ENCODE measurements at places on chromosomes 12 and 14.

- no peak for DNase-seq
Observed at GRCh38 chr14:31788340-31788739, 227.1 kb downstream of the NUBPL start.

DNA sequence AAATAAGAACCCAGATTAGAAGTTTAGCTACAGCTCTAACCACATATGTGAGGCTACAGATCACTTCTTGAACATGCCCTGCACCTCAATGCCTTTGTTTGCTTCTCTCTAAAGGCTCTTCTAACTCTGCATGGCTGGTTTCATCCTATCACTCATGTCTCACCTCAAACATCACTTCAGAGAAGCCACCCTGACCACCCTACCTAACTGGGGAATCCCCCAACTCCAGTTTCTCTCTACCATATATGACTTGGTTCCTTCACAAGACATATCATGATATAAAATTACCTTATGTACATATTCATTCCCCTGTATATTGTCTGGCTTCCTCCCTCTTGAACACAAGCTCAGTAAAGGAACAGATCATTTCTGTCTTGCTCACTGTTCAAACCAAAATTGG, 250.2 kb upstream of the GRIP1 start:
- no peak for DNase-seq

DNA sequence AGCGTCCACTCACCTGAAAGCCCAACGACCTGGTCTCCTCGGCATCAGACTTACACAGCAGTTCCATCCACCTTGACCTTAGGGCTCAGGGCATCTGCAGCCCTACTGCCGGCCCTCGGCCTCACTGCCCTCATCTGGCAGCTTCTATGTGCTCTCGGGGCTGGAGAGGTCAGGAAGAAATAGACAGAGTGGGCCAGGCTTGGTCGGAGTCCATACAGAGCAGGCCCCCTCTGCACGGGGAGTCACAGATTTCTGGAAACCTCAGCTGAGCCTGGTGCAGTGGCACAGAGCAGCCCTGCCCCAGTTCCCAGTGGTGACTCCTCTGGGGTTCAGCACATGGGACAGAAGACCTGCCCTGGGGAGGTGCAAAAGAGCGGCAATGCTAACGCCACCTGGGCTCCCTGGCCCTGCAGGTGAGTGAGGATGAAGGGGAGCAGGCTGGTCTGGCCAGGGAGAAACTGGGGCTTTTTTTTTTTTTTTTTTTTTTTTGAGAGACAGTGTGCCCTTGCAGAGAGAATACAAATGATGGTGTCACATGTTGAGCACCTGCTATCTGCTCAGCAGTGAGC, 190.1 kb upstream of the PRMT8 start:
- no peak for DNase-seq

DNA sequence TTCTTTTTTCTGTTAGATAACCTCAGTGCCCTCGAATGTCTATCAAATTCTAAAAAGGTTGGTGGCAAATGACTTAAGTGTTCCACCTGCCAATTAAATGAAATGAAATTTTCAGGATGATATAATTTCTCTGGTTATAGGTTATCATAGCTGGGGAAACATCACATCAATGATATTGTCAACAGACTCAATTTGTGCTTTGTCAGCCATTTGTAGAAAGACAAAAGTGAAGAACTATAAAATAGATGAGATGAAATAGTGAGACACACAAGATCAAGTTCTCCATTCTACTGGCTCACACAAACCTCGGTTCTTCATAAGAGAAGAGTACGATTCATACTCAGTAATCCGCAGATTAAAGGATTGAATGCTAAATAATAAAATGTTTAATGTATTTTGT, 1443.2 kb upstream of the FLRT2 start:
- DNase-seq, result no peak

DNA sequence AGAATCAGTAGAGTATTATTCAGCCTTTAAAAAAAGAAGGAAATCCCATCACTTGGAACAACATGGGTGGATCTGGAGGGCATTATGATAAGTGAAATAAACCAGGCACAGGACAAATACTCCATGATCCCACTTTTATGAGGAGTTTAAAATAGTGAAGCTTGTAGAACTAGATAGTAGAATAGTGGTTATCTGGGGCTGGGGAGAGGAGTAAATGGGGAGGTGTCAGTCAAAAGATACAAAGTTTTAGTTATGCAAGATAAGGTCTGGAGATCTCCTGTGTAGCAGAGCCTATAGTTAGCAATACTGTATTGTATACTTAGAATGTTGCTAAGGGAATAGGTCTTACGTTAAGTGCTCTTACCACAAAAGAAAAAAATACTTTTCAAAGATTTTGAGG, 64.9 kb downstream of the RIC8B start:
- DNase-seq, result no peak

DNA sequence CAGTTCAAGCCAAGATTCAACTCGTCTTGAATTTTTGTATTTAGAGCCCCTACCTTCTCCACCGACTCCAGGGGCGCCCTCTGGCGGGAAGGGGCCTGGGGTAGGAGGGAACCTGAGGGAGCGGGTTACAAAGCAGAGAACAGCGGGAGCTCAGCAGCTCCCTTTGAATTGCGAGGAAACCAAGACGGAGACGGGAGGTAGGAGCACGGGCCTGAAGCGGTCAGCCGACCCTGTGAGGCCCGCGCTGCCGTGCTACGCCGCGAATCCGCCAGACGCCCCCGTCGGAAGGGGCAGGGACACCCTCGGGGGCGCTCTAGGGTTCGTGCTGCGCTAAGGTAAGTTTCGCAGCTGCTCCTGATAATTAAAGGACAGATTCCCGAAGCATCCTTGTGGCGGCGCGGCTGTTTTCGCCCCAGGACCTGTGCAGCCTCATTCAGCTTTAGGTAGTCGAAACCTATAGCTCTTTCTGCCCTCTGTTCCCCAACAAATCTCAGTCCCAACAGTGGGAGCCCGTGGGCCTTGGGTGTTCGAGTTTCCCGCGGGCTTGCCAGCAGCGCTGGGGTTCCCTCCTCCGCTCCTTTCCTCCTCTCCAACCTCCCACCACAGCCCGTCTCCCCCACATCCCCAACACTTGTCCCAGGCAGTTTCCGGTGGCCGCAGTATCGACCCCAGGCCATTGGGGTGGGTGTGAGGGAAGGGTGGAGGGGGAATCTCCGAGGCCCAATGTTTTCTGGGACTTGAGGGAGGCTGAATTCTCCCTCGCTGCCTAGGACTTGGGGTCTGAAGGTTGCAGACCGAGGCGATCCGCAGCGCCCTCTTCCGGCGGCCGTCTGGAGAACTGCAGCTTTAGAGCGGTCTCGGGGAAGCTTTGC, 5.1 kb upstream of the NKX2-1 start:
- no peak for DNase-seq

- DNase-seq, result no peak
Observed at GRCh38 chr14:101025696-101026095, 122.2 kb upstream of the RTL1 start.

DNA sequence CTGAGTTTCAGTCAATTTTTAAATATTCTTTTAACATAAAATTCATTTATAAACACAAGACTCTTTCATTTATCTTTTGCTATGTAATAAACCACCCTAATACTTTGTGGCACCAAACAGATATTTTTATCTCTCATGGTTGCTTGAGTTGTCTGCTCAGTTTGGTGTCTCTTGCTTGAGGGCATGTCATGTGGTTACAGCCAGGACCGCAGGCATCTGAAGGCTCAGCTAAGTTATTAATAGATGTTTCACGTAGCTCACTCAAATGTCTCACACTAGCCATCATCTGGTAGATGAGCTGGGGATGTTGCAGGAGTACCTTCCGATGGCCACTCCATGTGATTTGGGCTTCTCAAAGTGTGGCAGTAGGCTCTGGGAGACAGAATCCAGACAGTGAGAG, 597.8 kb downstream of the ETNK1 start:
- no peak for DNase-seq

DNA sequence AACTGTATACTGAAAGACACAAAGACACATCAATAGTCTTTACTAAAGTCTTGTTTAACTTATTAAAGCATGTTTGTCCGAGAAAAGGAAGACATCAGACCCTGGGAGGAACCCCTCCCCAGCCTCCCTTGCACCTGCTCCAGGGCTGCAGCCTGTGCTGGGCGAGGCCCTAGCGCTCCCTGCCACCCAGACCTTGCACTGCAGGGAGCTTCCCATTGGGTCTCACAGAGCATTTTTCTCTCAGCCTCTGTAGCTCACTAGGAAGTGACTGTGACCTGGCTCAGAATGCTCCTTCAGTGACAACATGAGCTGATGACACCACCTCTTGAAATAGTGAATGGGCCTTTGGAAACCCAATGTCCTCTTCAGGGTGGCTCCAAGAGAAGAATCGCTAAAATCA, 461.2 kb downstream of the TMEM121 start:
- no peak for DNase-seq

GRCh38 chr12:93937812-93938211, 210.6 kb upstream of the PLXNC1 start:
- DNase-seq, result no peak

GRCh38 chr14:77544571-77544970, 46.0 kb upstream of the ISM2 start:
- no peak for DNase-seq

- DNase-seq, result no peak
Observed at GRCh38 chr12:132948146-132949066, 7.7 kb downstream of the ZNF605 start.

All from inflammatory macrophage (primary cell).